ENCODE measurements at places on chromosomes 7 and 10.

GRCh38 chr10:36336315-36336714, 694.2 kb upstream of the FZD8 start:
- no peaks in the 10 kb centered on the region for H3K4me1 ChIP-seq
- H3K4me3 ChIP-seq = no peak overlapping the region
- no peak for DNase-seq
- no peak overlapping the region for H3K27ac ChIP-seq
- H3K36me3 ChIP-seq = no peaks in the 10 kb centered on the region

DNA sequence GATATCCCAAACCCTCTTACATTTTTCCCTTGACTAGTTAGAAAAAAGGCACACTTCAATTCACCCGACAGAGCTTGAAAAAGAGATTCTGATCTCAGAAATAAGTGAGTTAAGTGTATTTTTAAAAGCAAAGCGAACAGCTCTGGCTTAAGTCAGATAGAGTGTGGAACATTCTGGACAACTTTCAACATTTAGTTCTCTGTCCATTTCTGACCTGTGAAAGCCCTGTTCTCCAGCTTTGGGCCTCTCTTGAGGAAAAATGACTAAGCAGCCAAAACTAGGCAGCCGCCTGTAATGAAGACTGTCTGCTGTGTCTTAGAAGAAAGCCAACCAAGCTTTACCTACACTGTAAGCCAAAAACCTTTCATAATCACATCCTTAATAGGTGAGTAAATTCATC, 50.5 kb downstream of the CDK6 start:
- H3K27ac ChIP-seq = peak overlapping the region; percentile 20
- DNase-seq = no peak
- H3K4me1 ChIP-seq = peaks cover 68% of the 10 kb centered on the region
- H3K27me3 ChIP-seq = no peaks in the 10 kb centered on the region
- peaks cover 5% of the 10 kb centered on the region for H3K36me3 ChIP-seq

DNA sequence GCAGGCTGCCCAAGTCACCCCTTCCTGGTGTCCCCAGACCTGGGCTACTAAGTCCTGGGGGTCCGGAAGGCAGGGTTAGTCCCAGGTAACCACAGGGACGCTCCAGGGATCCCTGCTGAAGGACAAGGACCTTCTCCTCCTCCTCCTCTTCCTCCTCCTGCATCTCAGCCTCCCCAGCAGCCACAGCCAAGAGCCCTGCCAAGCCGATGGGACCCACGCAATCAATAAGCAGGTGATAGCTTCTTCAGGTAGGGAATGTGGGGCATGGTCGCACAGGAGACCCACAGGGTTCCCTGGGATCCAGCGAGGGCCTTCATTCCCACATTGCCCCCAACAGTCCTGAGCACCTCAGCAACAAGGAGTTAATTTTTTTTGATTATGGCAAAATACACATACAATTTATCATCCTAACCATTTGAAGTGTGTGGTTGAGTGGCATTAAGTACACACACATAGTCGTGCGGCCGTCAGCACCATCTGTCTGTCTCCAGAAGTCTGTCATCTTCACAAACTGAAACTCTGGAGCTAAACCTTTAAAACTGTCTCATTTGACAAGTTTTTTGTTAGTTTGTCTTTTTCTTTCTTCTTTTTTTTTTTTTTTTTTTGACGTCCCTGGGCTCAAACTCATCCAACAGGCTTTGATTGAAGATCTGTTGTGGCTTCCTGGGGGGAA, 12.1 kb downstream of the CRYGN start:
- H3K36me3 ChIP-seq = no peaks in the 10 kb centered on the region
- no peak overlapping the region for H3K27ac ChIP-seq
- H3K4me1 ChIP-seq = peaks cover 5% of the 10 kb centered on the region
- peaks cover 11% of the 10 kb centered on the region for H3K27me3 ChIP-seq

DNA sequence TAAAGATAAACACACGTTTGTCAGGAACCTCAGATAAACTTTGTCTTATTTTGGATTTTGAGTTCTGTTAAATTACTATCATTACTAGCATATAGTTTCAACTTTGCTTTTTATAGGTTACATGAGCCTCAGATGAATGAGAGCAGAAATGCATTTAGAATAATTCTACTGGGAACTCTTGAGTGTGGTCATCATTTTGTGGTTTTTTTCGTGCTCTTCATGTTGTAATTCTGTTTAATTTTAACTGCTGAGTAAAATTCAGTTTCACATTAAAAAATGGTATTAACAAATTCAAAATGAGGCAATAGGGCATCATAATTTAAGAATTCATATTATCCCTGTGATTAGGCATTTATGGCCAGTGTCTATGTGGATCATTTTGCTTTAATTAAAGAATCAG, 72.9 kb downstream of the GNAI1 start:
- peaks cover 3% of the 10 kb centered on the region for H3K4me1 ChIP-seq
- H3K4me3 ChIP-seq = no peak overlapping the region
- no peaks in the 10 kb centered on the region for H3K27me3 ChIP-seq
- DNase-seq = no peak
- H3K27ac ChIP-seq = no peak overlapping the region

DNA sequence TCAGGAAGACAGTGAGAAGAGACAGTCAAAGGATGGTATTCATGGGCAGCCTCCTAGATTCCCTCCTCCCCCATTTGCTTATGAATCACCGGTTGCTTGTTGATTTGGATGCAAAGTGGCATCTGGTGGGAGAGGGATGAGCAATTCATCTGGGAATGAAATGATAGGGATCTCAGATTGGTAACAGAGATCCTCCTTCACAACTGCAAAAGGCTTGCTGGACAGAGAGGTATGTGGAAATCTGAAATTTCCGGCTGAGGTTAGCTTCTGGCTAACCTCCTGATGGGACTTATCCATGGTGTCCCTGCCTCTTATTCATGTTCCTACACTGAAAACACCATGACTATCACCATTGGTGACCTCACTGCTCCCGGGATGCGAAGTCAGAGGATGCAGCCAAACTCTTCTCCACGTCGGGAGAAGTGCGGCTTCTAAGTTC, 48.4 kb upstream of the PODXL start:
- no peak for DNase-seq
- no peak overlapping the region for H3K4me3 ChIP-seq
- H3K36me3 ChIP-seq = no peaks in the 10 kb centered on the region
- H3K4me1 ChIP-seq = peaks cover 45% of the 10 kb centered on the region
- H3K27me3 ChIP-seq = no peaks in the 10 kb centered on the region

GRCh38 chr7:88437132-88437531, 130.4 kb upstream of the STEAP4 start:
- no peaks in the 10 kb centered on the region for H3K4me1 ChIP-seq
- H3K4me3 ChIP-seq = no peak overlapping the region
- H3K36me3 ChIP-seq = no peaks in the 10 kb centered on the region
- no peak for DNase-seq

GRCh38 chr10:4790045-4790444, 36.0 kb upstream of the AKR1E2 start:
- H3K27me3 ChIP-seq = no peaks in the 10 kb centered on the region
- H3K4me1 ChIP-seq = no peaks in the 10 kb centered on the region
- no peak overlapping the region for H3K4me3 ChIP-seq

- H3K36me3 ChIP-seq = no peaks in the 10 kb centered on the region
- H3K4me3 ChIP-seq = no peak overlapping the region
- DNase-seq = no peak
- H3K4me1 ChIP-seq = peaks cover 11% of the 10 kb centered on the region
These were observed 111.1 kb upstream of the CREB5 start for GRCh38 chr7:28301148-28301641.

DNA sequence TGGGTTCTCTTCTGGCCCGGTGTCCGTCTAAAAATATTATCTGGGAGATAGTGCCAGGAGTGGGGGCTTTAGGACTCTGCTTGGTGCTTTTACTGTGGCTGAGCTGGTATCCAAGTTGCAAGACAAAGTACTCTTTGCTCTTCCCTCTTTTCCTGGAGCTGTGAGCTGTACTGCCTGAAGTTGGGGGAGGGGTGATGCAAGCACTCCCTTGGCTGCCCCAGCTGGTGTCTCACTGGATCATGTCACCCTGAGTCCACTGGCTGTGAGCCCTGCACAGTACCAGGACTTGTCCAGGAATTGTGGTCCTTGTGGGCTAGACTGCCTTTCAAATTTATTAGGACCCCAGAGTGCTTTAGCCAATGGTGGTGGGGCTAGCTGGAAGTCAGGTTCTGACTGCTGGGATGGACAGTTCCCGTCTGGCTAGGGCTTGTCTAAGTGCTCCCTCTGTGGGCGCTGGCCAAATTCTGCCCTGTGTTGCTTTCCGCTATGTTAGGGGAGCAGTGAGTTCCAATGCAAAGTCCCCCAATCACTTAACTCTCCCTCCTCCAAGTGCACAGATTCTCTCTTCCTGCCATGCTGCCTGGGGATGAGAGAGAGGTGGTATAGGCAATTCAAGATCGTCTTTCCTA, 13.1 kb downstream of the CC2D2B start:
- no peak for DNase-seq
- H3K4me1 ChIP-seq = no peaks in the 10 kb centered on the region
- H3K27ac ChIP-seq = no peak overlapping the region
- no peaks in the 10 kb centered on the region for H3K27me3 ChIP-seq

GRCh38 chr7:139851770-139852481, 22.9 kb downstream of the TBXAS1 start:
- no peak for DNase-seq
- H3K4me1 ChIP-seq = no peaks in the 10 kb centered on the region
- H3K4me3 ChIP-seq = no peak overlapping the region
- no peaks in the 10 kb centered on the region for H3K36me3 ChIP-seq
- H3K27me3 ChIP-seq = no peaks in the 10 kb centered on the region

Measured in left ventricle myocardium inferior (tissue), 1 donor.